ENCODE measurements at places on chromosomes 13 and 19.

- DNase-seq, result no peak
Observed at GRCh38 chr13:25715760-25716159, 336.1 kb downstream of the SHISA2 start.

DNA sequence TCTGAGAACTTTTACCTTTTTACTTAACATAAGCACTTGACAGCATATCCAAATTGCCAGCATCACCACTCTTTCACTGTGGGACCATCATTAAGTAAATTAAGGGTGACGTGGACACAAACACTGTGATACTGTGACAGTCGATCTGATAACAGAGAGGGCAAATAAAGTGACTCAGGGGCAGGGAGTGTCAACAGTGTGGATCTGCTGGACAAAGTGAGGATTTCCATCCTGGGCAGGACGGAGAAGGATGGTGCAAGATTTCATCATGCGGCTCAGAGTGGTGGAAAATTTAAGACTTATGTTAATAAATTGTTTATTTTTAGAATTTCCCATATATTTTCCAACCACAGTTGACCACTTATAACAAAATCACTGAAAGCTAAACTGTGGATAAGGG lies 60.0 kb upstream of the WDFY2 start:
- DNase-seq, result no peak

- DNase-seq, result no peak
Observed at GRCh38 chr19:3632739-3633558, 6.4 kb upstream of the CACTIN start.

- DNase-seq, result no peak
Observed at GRCh38 chr13:75236774-75237173, 245.2 kb downstream of the TBC1D4 start.

GRCh38 chr19:58361900-58362271 lies 665 bp downstream of the ZNF497 start:
- DNase-seq, result no peak

Measured in cortex of kidney (tissue), 1 donor.